Regular cardiac myocyte (primary cell): ENCODE measurements at places on chromosomes 3 and 15. TPM values are rescaled to one million over a fixed set of nuclear protein-coding genes. Genes with fewer than 3 reads are reported as not detected.

Gene MOBP
- total RNA-seq, result under 0.01 TPM in 1 of 2 replicates, not detected in the other

Gene KIF23
- total RNA-seq, result 8.5 and 60.4 TPM in 2 replicates

Gene SEMA3B
- 1.2 and 2.8 TPM in 2 replicates for total RNA-seq

Gene IL5RA
- not detected in 2 replicates for total RNA-seq

Gene WNT5A
- 36.4 and 78.6 TPM in 2 replicates for total RNA-seq

Gene PML
- total RNA-seq, result 31.0 and 33.2 TPM in 2 replicates

Gene GOLGA8T
- total RNA-seq, result 0.28 TPM in 1 of 2 replicates, not detected in the other

Gene CADPS
- total RNA-seq, result 0.85 TPM in 1 of 2 replicates, not detected in the other

Gene CPN2
- total RNA-seq, result not detected in 2 replicates

Gene ATP13A5
- not detected in 2 replicates for total RNA-seq
